ENCODE measurements at places on chromosomes 2 and 18. TPM values are rescaled to one million over a fixed set of nuclear protein-coding genes. Genes with fewer than 3 reads are reported as not detected.
A peak's percentile ranks its signal among the peaks of the same experiment; 100 is the strongest.

DNA sequence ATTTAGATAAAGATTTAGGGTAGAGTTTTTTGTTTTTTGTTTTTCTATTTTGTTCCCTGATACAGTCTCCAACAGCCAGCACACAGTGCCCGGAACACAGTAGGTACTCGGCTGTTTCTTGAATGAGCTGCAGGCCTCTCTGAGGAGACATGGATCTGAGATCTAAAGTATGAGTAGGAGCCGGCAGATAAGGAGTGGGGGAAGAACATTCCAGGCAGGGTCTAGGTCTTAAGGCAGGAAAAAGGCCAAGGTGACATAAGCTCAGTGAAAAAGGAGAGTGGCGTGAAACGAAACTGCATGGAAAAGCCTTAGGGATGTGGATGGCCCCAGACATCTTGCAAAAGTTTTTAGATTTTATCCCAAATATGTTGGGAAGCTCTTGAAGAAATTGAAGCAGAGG, 94.4 kb downstream of the ITGB1BP1 start:
- H3K36me3 ChIP-seq = no peaks in the 10 kb centered on the region
- no peaks in the 10 kb centered on the region for H3K4me1 ChIP-seq
- H3K4me3 ChIP-seq = no peak overlapping the region
- no peak overlapping the region for H3K27ac ChIP-seq

GRCh38 chr18:80105369-80106167, 3.5 kb upstream of the ADNP2 start:
- H3K36me3 ChIP-seq = peaks cover 4% of the 10 kb centered on the region
- peak overlapping the region; percentile 16 for H3K27ac ChIP-seq
- no peaks in the 10 kb centered on the region for H3K27me3 ChIP-seq

The RTTN gene
- total RNA-seq = 27.2 TPM

The AQP12A gene
- total RNA-seq = not detected

The REG1B gene
- total RNA-seq = not detected

DNA sequence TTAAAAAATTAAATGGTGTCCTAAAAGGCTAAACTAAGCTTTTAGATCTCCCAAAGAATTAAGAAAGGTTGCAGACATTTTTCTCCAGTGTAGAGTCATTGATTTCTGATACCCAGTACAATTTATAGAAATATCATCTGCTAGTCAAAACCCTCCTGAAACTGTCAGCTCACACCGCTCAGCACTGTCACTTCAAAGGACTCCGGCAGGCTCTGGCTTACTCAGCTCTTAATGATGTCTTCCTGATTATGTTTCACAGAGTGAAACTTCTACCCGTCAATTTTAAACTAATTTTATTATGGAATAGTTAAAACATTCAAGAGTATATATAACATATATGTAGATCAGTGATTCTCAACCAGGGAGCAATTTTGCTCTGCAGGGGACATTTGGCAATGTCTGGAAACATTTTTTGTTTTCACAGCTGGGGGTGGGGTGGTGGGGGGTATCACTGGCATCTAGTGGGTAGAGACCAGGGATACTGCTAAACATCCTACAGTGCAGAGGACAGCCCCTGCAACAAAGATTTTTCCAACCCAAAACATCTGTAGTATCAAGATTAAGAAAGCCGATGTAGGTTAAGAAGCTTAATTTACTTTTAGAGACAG, 31.6 kb downstream of the CDK15 start:
- H3K27ac ChIP-seq = no peak overlapping the region
- no peak overlapping the region for H3K4me3 ChIP-seq
- no peaks in the 10 kb centered on the region for H3K4me1 ChIP-seq

DNA sequence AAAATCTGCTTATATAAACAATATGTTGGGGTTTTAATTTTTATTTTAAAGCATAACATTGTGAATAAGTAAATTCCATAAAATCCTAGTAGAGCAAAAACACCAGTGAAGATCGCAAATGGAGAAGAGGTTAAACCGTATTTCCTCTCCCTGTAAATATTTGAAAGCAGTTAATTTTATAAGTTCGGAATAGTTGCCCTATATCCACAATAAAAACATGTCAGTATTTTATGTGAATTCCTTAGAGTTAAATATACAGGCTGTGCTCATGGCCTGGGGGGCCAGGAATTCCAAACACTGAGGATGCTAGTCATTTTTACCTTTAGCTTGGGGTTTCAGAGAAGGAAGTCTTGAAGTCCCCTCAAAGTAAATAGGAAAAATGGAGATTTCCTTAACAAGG, 135.0 kb downstream of the FIGN start:
- no peaks in the 10 kb centered on the region for H3K36me3 ChIP-seq
- H3K4me3 ChIP-seq = no peak overlapping the region
- H3K27me3 ChIP-seq = no peaks in the 10 kb centered on the region
- no peak for DNase-seq
- H3K4me1 ChIP-seq = no peaks in the 10 kb centered on the region
- H3K27ac ChIP-seq = no peak overlapping the region

DNA sequence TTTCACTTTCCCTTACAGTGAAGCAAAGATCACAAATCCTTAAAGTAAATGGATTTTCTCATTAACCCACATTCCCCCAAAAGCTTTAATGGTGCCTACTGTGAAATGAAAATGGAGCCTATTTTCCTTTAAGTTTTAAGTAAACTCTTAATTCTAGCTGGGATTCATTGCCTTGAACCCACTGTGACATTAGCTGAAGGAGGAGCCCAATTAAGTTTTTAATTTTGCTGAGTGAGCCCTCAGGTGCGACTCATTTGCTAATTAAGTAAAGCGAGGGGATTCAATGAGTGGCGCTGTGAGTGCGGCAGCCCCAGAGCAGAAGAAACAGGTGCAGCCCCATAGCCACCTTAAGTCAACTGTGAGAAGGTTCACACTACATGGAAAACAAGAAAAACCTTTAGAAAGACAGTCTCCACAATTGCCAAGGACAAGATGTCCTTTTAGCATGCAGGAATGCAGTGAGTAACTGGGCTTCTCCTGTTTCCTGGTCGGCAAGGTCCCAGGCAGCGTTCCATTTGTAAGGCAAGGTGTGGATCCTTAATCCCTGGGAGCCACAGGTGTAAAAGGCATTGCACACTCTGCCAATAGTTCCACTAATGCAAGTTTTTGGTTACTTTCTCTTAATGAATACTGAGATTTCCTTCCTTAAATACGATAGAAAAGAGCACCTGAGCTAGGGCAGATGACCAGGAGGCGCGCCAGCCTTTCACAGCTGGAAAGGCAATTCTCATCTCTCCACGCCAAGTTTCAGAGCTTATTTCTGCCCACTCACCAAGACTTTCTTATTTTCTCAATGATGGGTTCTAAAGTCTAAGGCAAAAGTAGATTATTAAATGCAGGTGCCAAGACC, 87.7 kb downstream of the TMEM18 start:
- H3K4me3 ChIP-seq = no peak overlapping the region
- no peaks in the 10 kb centered on the region for H3K36me3 ChIP-seq
- H3K27ac ChIP-seq = no peak overlapping the region
- H3K27me3 ChIP-seq = peaks cover 7% of the 10 kb centered on the region

DNA sequence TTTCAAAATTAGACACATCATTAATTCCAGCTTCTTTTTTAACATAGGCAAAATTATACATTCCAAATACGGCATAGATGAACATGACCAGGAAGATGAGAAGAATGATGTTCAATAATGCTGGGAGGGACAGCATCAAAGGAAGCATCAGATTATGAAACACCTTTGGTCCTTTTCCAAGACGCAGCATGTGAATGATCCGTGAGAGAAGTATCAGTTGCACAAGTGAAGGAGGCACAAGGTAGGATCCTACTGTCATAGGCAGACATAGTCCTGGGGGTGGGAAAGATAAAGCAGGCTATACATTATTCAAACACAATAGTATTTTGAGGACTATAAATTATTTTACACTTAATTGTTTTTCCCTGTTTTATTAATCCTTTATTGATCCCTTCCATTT, 30.6 kb upstream of the SCN9A start:
- no peaks in the 10 kb centered on the region for H3K36me3 ChIP-seq
- H3K4me3 ChIP-seq = no peak overlapping the region
- DNase-seq = no peak
- no peaks in the 10 kb centered on the region for H3K27me3 ChIP-seq

The TEX44 gene
- not detected for total RNA-seq

DNA sequence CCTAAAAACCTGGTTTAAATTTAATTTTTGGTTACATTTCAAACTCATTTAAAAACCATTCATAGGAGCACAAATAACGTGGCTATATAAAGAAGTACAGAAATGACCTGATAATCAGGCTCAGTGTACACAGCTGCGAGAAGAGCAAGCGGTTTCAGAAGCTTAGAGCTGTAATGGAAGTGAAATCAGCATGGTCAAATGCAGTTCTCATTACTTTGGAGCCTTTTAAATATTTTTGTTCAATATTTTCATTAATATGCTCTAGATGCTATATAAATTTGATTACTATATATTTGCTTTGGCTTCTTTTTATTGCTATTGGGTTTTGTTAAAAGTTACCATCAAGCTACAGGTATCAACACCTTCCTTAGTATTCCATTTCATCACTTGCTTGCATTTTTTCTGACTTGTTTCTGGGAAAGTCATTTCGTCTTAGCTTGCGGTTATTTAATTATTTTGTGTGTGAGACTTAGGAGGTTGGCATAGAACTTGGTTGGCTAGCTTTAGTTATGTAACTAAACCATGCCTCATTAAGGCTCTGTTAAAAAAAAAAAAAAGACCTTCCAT, 58.7 kb downstream of the AFTPH start:
- no peaks in the 10 kb centered on the region for H3K27me3 ChIP-seq
- H3K4me3 ChIP-seq = no peak overlapping the region
- no peak for DNase-seq
- peaks cover 9% of the 10 kb centered on the region for H3K36me3 ChIP-seq
- H3K27ac ChIP-seq = no peak overlapping the region
